ENCODE measurements at places on chromosomes 2 and 18.

DNA sequence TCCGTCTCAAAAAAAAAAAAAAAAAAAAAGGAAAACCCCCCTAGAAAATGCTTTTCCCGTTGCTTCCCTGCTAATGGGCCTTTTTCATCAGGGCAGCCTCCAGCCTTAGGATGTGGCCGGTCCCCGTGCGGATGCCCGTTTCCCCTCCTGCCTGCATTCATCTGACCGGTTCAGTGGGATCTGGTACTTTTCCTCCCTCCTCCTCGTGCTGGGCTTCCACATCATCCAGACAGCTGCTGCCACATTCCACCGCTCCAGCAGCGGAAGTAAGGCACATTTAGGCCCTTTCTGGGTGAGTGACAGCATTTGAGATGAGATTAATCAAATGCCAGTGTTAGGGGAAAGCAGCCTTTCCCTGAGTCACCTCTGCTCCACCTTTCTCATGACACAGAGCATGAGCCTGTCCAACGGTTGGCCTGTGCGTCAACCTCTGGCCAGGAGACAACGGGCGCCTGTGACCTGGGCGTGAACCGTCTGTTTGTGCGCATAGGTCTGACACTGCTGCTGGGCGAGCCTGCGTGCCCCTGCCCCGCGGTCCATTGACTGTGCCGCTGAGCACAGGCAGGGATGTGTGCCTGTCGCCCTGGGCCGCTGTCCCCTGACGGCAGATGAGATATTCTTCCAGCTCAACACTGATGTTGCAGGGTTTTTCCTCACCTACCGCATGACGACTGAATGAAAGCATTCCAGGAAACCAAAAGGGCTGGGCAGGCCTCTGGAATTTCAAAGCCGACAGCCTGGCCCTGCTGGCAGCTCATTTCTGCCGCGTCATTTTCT, 174.0 kb downstream of the TGIF1 start:
- peak; percentile 21 for DNase-seq

GRCh38 chr2:58514252-58514651, 273.1 kb upstream of the FANCL start:
- no peak for DNase-seq

- DNase-seq, result no peak
Observed at GRCh38 chr18:38456253-38456652, 890.7 kb upstream of the CELF4 start.

GRCh38 chr2:95526360-95527341, 42.1 kb upstream of the TRIM43B start:
- DNase-seq, result peak; percentile 68

DNA sequence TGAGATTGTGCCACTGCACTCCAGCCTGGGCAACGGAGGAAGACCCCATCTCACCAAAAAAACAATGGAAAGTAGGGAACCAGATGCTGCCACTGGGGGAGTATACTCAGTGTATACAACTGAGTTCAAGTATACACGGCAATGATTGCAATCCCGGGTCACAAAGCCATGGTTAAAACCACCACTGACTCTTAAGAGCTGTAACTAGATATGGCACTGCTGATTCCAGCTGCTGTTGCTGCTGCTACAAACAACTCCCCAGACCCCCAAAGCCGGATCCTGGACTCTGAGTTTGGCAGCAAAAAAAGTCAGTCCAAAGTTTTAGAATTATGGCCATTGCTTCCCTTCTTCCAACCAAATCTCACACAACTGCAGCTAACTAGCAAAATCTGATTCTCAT, 43.7 kb upstream of the COX7A2L start:
- DNase-seq, result no peak

GRCh38 chr2:24970483-24971285, 1.1 kb downstream of the DNAJC27 start:
- DNase-seq, result peak; percentile 29

DNA sequence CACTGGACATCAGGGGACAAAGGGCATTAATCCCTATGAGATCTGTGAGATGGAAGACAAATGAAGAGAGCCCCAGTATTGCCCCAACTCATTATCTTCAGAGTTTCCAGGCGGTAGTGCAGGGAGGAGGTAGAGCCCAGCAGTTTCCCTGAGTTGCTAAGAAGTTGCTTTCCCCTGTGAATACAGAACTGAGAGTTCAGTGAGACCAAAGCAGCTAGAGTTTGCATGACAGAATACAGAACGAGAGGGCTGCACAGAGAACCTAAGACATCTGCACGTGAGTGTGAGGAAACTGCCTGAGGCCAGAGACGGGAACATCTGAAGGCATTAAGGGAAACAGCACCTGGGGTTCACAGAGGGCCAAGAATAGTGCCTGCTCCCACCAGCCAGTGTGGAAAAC, 18.1 kb upstream of the PGAP1 start:
- DNase-seq, result no peak

GRCh38 chr2:33904801-33905200, 305.7 kb upstream of the FAM98A start:
- DNase-seq, result no peak

- DNase-seq, result peak; percentile 74
Observed at GRCh38 chr2:64049633-64050220, 30.5 kb upstream of the VPS54 start.

GRCh38 chr18:9731380-9731779, 23.3 kb downstream of the RAB31 start:
- no peak for DNase-seq

- no peak for DNase-seq
Observed at GRCh38 chr2:225171350-225171749, 129.1 kb upstream of the DOCK10 start.

GRCh38 chr2:181781078-181781786, 100.9 kb upstream of the NEUROD1 start:
- DNase-seq, result no peak

GRCh38 chr2:216696751-216697560, 1.6 kb upstream of the IGFBP5 start:
- DNase-seq, result no peak

- no peak for DNase-seq
Observed at GRCh38 chr2:46051085-46051484, 246.1 kb upstream of the EPAS1 start.

GRCh38 chr18:74251297-74252038, 40.3 kb downstream of the CYB5A start:
- DNase-seq, result no peak

DNA sequence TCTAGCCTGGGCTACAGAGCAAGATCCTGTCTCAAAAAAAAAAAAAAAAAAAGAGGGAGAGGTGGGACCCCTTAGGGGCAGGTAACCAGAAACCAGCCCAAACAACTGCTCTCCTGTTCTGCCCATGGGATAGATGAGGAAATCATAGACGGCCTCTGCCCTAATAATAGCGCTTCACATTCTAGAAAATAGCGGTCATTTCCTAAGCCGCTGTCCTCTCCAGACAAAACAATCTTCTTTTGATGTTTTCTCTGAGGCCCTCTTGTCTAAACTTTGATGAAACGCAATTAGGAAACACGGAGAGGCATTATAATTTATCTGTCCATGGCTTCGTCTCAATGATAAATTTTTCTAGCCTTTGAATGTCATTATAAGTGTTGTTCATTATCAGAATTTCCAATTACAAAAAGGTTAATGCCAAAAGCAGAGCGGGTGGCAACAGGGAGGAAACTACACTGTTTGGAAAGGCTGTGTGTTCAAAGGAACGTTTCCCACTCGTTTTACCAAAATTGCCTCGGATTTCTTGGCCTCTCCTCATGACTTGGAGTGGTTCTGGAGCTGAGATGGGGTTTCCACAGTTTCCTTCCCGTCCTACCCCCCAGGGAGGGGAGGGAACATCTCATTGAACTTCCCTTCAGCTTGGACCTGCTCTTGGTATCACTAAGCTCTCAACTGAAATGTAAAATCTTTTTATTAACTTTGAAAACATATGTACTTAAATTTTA, 151.6 kb upstream of the ZNF236 start:
- DNase-seq, result no peak

DNA sequence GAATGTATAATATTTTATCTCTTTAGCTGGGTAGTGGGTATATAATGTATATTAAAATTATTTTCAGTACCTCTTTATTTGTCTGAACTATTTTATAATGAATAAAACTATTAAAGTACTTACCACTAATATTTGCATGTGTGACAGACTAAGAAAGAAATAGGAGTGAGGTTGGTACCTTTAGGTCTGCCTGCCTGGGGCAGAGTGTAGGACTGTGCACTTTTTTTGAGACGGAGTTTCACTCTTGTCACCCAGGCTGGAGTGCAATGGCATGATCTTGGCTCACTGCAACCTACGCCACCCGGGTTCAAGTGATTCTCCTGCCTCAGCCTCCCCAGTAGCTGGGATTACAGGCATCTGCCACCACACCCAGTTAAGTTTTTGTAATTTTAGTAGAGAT, 18.8 kb downstream of the NCOA1 start:
- no peak for DNase-seq

GRCh38 chr18:13482618-13482945, 243.8 kb downstream of the FAM210A start:
- no peak for DNase-seq

- DNase-seq, result no peak
Observed at GRCh38 chr2:196174404-196174803, 3.0 kb upstream of the STK17B start.

GRCh38 chr18:24741965-24742724, 281.7 kb downstream of the HRH4 start:
- no peak for DNase-seq

GRCh38 chr2:202824901-202825300, 46.7 kb downstream of the ICA1L start:
- DNase-seq, result no peak

DNA sequence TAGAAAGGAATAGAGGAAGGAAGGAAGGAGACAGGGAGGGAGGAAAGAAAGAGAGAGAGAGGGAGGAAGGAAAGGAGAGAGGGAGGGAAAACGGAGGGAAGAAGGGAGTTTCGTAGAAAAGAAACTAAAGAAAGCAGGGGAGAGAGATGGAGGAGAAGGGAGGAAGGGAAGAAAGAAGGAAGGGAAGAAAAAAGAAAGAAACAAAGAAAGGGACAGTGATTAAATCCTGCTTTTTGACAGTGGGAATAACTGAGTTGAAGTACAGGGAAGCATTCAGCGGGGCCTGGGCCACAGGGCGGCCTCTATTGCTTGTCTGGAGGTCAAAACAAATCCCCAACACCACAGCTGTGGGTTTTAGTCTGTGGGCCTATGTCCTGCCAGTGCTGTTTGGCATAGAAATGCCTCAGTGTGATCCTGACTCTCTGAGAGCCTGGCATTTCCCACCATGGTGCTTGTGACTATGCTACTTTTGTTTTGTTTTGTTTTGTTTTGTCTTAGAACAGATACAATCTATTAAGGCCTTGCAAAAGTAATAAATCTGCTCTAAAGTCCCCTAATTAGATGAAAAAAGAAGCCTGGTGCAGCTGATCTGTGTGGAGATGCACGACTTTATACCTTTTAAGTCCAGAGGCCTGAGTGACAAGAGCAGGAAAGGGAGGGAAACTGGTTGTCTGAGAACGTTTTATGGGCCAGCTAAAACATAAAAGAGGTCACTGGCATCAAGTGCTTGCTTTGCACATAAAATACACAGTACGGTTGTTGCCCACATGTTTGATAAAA, 40.0 kb downstream of the IL1RL2 start:
- DNase-seq, result no peak

GRCh38 chr18:78698914-78699313, 280.7 kb upstream of the SALL3 start:
- DNase-seq, result no peak

- peak; percentile 5 for DNase-seq
Observed at GRCh38 chr18:34595690-34596089, 114.4 kb upstream of the DTNA start.

- DNase-seq, result no peak
Observed at GRCh38 chr2:126894082-126894481, 4.6 kb upstream of the TEX51 start.

- DNase-seq, result no peak
Observed at GRCh38 chr2:60934165-60934722, 52.9 kb downstream of the REL start.

DNA sequence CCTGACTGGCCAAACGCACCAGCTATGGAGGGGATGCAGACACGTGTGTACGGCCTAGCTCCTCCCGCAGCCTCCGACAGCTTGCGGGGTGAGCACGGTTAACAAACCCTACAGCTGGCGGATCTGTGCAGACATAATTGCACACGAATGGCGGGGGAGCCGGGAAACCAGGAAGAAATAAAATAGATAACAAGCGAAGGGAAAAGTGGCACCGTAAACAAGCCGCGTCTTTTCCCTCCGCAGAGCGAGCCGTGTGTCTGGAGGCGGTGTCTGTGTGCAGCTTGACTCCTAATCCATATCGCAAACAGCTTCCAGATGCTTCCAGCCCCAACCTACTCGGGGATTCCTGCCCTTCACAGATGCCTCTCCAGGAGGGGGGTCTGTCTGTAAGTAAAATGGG, 853.1 kb upstream of the SALL3 start:
- DNase-seq, result no peak

- no peak for DNase-seq
Observed at GRCh38 chr2:84939426-84940087, 31.4 kb upstream of the KCMF1 start.

DNA sequence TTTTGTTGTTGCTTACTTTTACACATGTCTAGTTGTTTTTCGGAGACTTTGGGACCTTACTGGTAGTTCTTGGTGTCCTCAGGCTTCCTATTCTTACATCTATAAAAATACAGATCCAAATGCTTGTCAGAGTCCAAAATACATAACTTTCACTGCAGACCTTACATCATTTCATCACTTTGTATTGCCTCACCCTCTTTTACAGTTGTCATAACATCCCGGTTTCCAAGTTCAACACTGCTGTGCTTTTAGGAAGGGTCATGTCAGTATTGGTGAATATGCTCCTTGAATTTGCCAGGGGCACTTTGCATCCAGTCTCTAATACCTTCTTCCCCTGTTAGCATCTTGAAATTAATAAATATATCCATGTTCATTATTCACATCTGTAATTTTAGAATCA, 518.2 kb upstream of the RAB12 start:
- no peak for DNase-seq

DNA sequence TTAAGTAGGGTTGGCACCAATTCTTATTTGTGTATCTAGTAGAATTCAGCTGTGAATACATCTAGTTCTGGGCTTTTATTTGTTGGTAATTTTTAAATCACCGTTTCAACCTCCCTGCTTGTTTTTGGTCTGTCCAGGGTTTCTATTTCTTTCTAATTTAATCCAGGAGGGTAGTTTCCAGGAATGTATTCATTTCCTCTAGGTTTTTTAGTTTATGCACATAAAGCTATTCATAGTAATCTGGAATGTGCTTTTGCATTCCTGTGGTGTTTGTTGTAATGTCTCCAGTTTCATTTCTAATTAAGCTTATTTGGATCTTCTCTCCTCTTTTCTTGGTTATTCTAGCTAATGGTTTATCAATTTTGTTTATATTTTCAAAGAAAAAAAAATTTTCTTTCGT, 1361.8 kb upstream of the DDX18 start:
- DNase-seq, result no peak

GRCh38 chr2:240819126-240819857, 727 bp downstream of the KIF1A start:
- no peak for DNase-seq

- DNase-seq, result no peak
Observed at GRCh38 chr18:55833543-55833942, 245.6 kb upstream of the TCF4 start.

- DNase-seq, result no peak
Observed at GRCh38 chr2:24104906-24105305, 18.2 kb downstream of the PFN4 start.

- peak; percentile 18 for DNase-seq
Observed at GRCh38 chr2:42328148-42328833, 32.7 kb downstream of the COX7A2L start.
